ENCODE measurements at places on chromosomes 6 and 20. TPM values are rescaled to one million over a fixed set of nuclear protein-coding genes. Genes with fewer than 3 reads are reported as not detected.

IL17A gene
- total RNA-seq = not detected

C20orf202 gene
- 0.92 TPM for total RNA-seq

NKAIN4 gene
- 3.3 TPM for total RNA-seq

RBM24 gene
- 19.6 TPM for total RNA-seq

RFX6 gene
- not detected for total RNA-seq

BNIP5 gene
- total RNA-seq = not detected

SLC22A16 gene
- 0.54 TPM for total RNA-seq

HMGCLL1 gene
- 1.2 TPM for total RNA-seq

TMEM200A gene
- total RNA-seq = 3.5 TPM

C6orf141 gene
- 0.77 TPM for total RNA-seq

ECT2L gene
- total RNA-seq = not detected

EYS gene
- total RNA-seq = not detected

DNA sequence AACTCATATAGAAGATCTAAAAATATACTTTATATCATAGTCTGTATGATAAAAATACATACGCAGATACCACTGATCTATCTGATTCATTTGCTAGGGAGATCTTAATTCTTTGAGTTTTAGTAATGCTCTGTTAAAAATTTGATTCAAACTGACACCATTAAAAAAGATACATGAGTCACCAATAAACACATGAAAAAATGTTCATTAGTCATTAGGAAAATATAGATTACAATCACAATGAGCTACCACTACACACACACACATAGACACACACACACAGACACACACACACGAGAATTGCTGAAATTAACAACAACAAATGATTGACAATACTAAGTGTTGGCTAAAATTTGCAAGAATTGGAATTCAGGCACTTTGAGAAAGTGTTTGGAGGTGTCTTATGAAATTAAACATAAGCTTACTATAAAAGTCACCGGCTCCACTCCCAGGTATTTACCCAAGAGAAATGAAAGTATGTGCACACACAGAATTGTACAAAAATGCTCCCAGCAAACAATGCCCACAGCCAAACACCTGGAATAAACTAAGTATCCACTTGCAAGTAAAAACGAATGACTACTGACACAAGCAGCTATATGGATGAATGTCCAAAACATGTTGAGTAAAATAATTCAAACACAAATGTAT lies 117.7 kb upstream of the GGTLC1 start:
- DNase-seq = no peak

- DNase-seq = no peak
Measured at GRCh38 chr6:92723390-92723931, 695.9 kb downstream of the EPHA7 start.

DNA sequence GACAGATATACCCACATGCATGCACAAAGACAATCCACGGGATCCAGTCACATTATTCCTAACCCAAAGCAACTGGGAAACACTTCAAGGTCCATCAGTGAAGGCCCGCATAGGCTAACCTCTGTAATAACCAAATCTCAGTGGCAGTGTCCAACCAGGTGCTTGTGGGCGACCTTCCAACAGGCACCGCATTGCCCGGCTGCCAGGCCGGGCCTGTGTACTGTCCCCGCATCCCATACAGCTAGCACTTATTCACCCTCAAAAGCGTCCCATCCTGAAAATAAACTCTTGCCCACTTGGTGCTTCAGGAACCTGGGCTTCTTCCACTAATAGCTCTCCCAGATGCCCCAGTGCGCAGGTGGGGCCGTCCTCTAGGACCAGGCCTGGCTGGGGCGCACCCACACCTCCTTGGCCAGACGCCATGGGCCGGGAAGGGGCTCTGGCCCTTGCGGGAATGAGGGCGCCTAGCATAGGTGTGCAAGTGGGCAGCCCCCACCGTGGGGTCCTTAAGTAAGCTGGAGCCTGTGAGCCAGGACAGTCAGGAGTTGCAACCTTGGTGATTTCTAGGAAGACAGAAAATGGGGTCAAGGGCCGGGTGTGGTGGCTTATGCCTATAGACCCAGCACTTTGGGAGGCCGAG lies 1.1 kb upstream of the ENTPD6 start:
- no peak for DNase-seq

- DNase-seq = no peak
Measured at GRCh38 chr6:130625825-130626527, 201.2 kb upstream of the SMLR1 start.

- DNase-seq = no peak
Measured at GRCh38 chr6:41334482-41335040, 847 bp upstream of the NCR2 start.

GRCh38 chr6:39313526-39314272 lies 520 bp downstream of the KCNK17 start:
- DNase-seq = peak; percentile 22

DNA sequence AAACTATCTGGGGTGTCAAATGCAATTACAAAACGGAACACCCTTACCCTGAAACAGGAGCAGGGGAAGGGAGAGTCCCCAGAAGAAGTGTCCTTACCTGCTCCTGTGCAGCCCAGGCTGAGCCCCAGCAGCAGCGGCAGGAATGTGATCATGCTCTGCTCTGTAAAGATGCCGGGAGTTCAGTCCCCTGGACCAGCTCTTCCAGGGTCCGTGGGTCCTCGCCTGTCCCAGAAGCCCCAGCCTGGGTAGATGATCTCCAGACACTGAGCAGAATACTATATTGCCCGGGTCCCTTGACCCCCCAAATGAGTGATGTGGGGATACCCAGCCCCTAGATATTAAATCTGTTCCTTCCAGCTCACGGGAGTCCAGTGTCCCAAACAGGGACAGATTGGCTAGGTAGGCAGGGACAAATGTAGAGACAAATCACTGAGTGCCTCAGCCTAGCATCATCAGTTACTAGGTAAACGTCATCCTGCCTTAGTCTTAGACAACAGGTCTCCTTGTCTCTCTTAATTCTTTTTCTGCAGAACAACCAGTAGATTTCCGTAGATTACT lies at the start of gene HLA-DMB:
Gene HLA-DMB, minus strand, starts transcription at position 373 of the 558 bp plus-strand sequence. Its CDS starts 221 bp downstream, at position 152.
- DNase-seq = peak; percentile 47

DNA sequence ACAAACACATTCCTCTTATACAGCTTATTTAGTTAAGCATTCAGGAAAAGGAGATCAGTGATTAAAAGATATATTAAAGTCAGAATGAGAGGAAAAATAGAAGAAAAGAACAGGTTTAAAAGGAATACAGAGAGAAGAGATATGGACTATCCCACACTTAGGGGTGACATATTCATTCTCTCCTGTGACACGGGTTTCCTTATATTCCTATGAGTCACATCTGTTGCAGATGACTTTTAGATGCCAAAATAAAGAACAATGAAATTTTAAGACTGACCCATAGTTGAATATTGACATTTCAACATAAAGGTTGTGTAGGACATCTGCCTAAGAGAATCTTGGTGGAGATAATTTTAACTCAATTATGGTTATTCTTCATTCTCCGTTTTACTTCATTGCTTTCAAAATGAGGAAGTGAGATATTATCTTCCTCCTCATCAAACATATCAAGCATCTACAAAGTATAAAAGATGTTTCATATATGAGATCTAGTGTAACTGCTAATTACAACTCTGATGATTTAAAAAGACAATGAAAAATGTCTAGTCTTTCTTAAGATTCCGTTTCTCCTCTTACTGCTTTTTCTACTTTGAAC lies 1336.7 kb upstream of the CITED2 start:
- no peak for DNase-seq

DNA sequence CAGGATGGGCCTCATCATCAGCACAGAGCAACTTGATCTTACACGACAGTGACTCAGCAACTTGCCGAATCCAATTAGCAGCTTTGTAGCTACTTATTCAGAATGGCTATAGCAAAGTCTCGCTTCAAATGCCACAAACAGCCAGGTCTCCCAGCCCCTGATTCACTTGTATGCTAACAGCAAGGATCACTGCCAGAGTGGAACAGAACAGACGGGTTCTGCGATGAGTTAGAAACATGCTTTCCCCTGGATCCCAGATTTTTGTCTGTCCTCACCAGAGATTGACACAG lies 254.4 kb downstream of the NRN1 start:
- DNase-seq = no peak

DNA sequence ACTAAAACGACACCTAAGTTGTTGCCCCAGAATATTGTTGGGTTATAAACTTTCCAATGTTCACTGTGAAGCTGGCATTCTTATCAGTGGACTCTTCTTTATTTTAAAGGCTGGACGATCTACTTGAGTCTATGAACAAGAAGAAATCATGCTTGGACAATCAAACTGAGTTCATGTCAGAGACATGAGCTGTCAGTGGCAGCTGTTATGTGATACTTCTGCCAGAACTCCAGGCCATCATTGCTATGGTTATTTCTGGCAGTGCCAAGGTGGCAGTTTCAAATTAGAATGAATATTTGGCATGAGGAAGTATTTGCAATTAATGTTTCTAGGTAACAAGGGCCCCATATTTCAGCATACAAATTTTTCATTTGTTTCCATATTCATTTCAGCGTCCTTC lies 417.3 kb downstream of the LMBRD1 start:
- no peak for DNase-seq
